Common myeloid progenitor, CD34-positive (primary cell): ENCODE measurements at places on chromosomes 2 and 18.

GRCh38 chr2:96683972-96684820 is 41.6 kb downstream of the FER1L5 start:
- H3K27ac ChIP-seq: no peak overlapping the region
- H3K27me3 ChIP-seq: no peaks in the 10 kb centered on the region
- no peaks in the 10 kb centered on the region for H3K36me3 ChIP-seq
- peaks cover 2% of the 10 kb centered on the region for H3K4me1 ChIP-seq
- no peak for DNase-seq
- no peak overlapping the region for H3K4me3 ChIP-seq

DNA sequence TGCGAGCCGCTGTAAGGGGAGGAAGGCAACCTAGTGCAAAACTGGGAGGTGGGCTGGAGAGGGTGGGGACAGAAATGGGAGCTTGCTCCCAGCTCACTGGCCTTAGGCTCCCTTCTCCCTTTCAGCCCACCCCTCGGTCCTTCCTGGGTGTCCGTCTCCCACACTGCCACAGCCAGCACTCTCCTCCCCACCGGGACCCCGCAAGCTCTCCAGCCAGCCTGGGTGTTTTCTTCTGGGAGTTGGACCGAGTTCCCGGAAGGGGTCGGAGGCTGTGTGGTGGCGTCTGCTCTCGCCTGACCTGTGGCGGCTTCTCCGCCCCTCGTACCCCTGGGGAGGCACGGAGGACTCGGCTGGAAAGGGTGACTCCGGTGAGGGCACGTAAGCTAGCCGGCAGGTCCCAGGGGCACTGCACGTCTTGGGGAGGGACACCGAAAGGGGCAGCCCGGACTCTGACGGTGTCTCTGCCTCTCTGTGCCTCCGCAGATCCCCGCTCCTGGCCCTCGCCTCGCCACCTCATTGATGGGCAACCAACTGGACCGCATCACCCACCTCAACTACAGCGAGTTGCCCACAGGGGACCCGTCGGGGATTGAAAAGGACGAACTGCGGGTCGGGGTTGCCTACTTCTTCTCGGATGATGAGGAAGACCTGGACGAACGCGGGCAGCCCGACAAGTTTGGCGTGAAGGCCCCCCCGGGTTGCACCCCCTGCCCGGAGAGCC is 1.1 kb downstream of the LRATD1 start:
- H3K27me3 ChIP-seq: peaks cover 40% of the 10 kb centered on the region
- DNase-seq: no peak

- no peak overlapping the region for H3K4me3 ChIP-seq
- H3K36me3 ChIP-seq: no peaks in the 10 kb centered on the region
- H3K27me3 ChIP-seq: no peaks in the 10 kb centered on the region
Measured at GRCh38 chr2:196233021-196233804, 61.8 kb upstream of the STK17B start.

- peaks cover under 1% of the 10 kb centered on the region for H3K36me3 ChIP-seq
- H3K4me1 ChIP-seq: peaks cover 6% of the 10 kb centered on the region
Measured at GRCh38 chr2:151260573-151261230, 961 bp downstream of the RBM43 start.

DNA sequence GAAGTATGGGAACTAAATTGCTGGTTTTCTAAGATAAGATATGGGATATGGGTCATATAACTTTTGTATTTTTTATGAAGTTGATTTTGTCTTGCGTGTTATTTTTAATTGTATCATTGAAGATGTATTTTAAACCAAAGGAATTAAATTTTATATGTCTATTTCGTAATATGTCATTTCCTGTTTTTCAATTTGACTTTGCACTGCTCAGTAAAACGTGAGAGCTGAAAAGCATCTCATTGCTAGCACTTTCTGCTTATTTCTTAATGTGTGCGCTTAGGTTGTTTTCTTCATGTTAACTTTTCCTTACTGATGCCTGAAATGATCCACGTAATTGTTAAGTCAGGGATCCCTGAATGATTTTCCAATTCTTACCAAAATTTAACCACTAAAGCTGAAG is 41.2 kb upstream of the KLF11 start:
- no peak for DNase-seq
- no peak overlapping the region for H3K27ac ChIP-seq
- H3K4me3 ChIP-seq: no peak overlapping the region
- no peaks in the 10 kb centered on the region for H3K36me3 ChIP-seq
- peaks cover 3% of the 10 kb centered on the region for H3K4me1 ChIP-seq
- peaks cover 19% of the 10 kb centered on the region for H3K27me3 ChIP-seq

- H3K27me3 ChIP-seq: no peaks in the 10 kb centered on the region
- no peak for DNase-seq
- H3K27ac ChIP-seq: no peak overlapping the region
- no peak overlapping the region for H3K4me3 ChIP-seq
- H3K4me1 ChIP-seq: no peaks in the 10 kb centered on the region
Measured at GRCh38 chr2:120973196-120973595, 237.5 kb downstream of the GLI2 start.

- DNase-seq: no peak
- peaks cover 9% of the 10 kb centered on the region for H3K36me3 ChIP-seq
- no peaks in the 10 kb centered on the region for H3K27me3 ChIP-seq
- H3K4me3 ChIP-seq: no peak overlapping the region
- no peak overlapping the region for H3K27ac ChIP-seq
Measured at GRCh38 chr18:35993013-35993412, 20.5 kb downstream of the RMP24 start.
